ENCODE measurements at places on chromosomes 12 and 14. TPM values are rescaled to one million over a fixed set of nuclear protein-coding genes. Genes with fewer than 3 reads are reported as not detected.

- no peaks in the 10 kb centered on the region for H3K27me3 ChIP-seq
- H3K36me3 ChIP-seq: no peaks in the 10 kb centered on the region
- H3K4me1 ChIP-seq: no peaks in the 10 kb centered on the region
- no peak overlapping the region for H3K4me3 ChIP-seq
- H3K27ac ChIP-seq: no peak overlapping the region
- DNase-seq: no peak
These were observed 51.5 kb downstream of the HECTD4 start for GRCh38 chr12:112330706-112331105.

DNA sequence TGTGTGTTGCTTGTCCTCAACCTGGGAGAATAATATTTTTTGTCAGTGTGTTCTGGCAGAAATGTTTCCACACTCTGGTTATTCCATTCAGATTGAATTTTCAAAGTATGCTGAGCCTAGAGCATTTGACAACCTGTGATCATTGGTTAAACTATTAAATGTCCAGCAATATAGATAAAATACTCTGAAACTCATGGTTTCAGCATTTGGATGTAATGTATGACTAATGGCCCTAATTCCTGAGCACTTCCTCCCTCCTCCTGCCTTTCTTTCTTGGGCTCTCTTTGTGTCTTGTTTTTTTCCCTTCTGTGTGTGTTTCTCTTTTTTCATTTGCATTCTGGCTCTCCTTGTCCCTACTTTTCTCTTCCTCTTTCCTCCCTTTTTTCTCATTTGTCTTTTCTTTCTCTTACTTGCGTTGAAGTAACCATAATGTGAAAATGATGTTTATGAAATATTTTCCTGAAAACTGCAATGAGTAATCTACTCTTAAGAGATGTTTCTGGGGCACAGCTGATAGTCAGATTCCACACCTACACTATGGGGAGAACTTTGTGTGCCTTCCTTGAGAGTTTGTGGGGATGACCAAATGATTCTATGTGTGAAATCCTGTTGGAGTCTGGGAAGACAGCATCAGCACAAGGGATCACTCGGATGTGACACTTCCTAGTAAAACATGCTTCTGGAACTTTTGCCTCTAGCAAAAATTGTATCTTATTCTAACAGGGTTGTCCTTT lies 74.6 kb downstream of the FRMD6 start:
- H3K27ac ChIP-seq: no peak overlapping the region
- H3K4me3 ChIP-seq: no peak overlapping the region
- H3K4me1 ChIP-seq: no peaks in the 10 kb centered on the region
- no peak for DNase-seq
- no peaks in the 10 kb centered on the region for H3K36me3 ChIP-seq
- no peaks in the 10 kb centered on the region for H3K27me3 ChIP-seq

- H3K4me3 ChIP-seq: no peak overlapping the region
- no peak for DNase-seq
- H3K27ac ChIP-seq: no peak overlapping the region
- no peaks in the 10 kb centered on the region for H3K4me1 ChIP-seq
- no peaks in the 10 kb centered on the region for H3K27me3 ChIP-seq
These were observed 308.0 kb downstream of the ITPR2 start for GRCh38 chr12:26524862-26525465.

DNA sequence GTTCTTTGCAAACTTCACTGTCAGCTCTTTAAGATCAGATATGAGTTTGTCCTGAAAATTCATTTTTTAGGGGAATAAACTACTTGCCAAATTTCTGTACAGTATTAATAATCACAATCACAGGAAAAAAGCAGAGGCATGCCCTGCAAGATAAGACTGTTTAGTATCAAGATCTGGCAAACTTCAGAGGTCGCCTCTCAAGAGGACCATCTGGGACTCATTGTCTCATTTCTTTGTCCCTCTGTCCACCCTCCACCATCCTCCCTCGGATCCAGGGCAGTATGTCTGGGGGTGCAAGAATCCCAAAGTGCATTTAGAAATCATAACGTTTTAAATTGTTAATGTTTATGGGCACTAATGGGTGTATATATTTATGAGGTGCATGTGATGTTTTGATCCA lies 232.4 kb upstream of the FKBP4 start:
- no peaks in the 10 kb centered on the region for H3K27me3 ChIP-seq
- no peak overlapping the region for H3K4me3 ChIP-seq
- H3K36me3 ChIP-seq: no peaks in the 10 kb centered on the region
- peaks cover 17% of the 10 kb centered on the region for H3K4me1 ChIP-seq

GRCh38 chr12:111228916-111229666 lies 139.8 kb downstream of the PHETA1 start:
- H3K4me1 ChIP-seq: no peaks in the 10 kb centered on the region
- no peak for DNase-seq
- no peak overlapping the region for H3K4me3 ChIP-seq
- H3K27me3 ChIP-seq: peaks cover 34% of the 10 kb centered on the region

GRCh38 chr12:111406474-111407376 lies 1.0 kb downstream of the SH2B3 start:
- DNase-seq: peak; percentile 37
- H3K27me3 ChIP-seq: no peaks in the 10 kb centered on the region
- H3K36me3 ChIP-seq: no peaks in the 10 kb centered on the region
- H3K4me1 ChIP-seq: peaks cover 82% of the 10 kb centered on the region

- H3K27me3 ChIP-seq: no peaks in the 10 kb centered on the region
- H3K27ac ChIP-seq: no peak overlapping the region
- H3K36me3 ChIP-seq: no peaks in the 10 kb centered on the region
- H3K4me1 ChIP-seq: peaks cover 46% of the 10 kb centered on the region
- no peak overlapping the region for H3K4me3 ChIP-seq
- no peak for DNase-seq
These were observed 108.0 kb upstream of the ARHGAP5 start for GRCh38 chr14:31968956-31969698.

- no peak for DNase-seq
- H3K4me1 ChIP-seq: no peaks in the 10 kb centered on the region
- no peaks in the 10 kb centered on the region for H3K36me3 ChIP-seq
- no peak overlapping the region for H3K4me3 ChIP-seq
- H3K27me3 ChIP-seq: no peaks in the 10 kb centered on the region
- H3K27ac ChIP-seq: no peak overlapping the region
These were observed 52.9 kb downstream of the SCN8A start for GRCh38 chr12:51643951-51644350.

DNA sequence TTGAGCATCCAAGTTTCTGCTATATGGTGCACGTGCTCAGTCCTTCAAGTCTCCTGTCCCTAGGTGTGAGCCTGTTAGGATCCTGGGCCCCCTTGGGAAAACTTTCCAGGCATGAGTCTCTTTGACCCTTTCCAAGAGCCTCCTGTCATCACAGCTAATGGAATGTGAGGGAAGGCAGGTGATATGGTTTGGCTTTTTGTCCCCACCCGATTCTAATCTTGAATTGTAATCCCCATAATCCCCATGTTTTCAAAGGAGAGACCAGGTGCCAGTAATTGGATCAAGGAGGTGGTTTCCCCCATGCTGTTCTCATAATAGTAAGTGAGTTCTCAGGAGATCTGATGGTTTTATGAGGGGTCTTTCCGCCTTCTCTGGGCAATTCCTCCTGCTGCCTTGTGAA lies 265.5 kb downstream of the ATP23 start:
- DNase-seq: no peak
- no peak overlapping the region for H3K4me3 ChIP-seq
- H3K4me1 ChIP-seq: peaks cover 11% of the 10 kb centered on the region

DNA sequence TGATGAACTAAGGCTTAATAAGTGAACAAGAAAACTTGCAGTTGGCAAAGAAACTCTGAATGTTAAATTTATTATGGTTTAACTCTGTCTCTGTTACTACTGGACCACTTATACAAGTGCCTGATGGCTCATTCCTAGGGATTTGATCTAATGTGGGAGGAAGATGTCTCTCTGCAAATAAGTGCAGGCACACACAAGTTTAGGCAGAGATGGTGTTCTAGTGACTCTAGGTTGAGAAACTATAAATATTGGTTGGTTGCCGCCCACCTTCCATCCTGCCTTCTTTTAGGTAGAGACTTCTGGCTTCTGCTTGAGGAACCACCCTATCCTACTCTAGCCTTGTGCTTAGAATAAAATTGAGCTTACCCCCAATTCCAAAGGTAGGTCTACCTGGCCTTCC lies 256.2 kb downstream of the PAWR start:
- no peak overlapping the region for H3K4me3 ChIP-seq
- no peaks in the 10 kb centered on the region for H3K27me3 ChIP-seq

DNA sequence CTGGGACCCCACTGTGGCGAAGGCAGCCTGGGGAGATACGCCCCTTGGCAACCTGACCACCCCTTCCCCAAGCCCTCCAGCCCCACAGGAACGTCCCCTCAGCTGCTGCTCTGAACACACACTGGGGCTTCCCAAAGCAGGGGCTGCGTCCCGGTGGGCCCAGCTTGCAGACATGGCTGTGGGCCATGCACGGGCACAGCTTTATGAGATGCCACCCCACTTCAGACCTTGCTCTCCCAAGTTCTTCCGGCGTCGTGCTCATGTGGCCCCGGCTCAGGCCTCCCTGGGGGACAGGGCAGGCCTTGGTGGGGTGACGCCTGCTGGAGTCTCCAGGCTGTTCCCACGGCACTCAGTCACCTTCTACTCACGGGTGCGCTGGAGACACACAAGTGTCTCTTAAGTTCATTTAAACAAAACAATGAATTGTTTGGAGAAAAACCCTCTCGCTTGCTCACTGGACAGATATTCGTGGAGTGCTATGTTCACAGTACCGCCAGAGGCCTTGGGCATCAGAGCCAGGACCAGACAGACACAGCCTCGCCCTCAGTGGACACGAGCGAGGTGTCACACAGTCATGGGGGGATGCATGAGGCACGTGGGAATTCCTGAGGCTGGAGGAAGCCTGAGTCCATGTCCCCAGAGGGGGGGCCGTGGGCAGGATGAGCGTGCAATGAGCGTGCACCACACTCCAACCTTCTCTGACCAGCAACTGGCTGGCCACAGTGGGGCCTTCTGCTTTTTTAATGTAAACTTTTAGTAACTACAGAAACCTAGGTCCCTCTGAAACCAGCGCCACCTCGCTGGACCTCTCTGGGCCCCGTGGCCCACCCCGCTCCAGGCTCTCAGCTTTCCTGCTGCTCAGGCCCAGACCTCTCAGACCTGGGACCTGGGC lies 4.3 kb downstream of the GALNT9 start:
- H3K36me3 ChIP-seq: no peaks in the 10 kb centered on the region
- H3K4me1 ChIP-seq: no peaks in the 10 kb centered on the region
- DNase-seq: no peak

DNA sequence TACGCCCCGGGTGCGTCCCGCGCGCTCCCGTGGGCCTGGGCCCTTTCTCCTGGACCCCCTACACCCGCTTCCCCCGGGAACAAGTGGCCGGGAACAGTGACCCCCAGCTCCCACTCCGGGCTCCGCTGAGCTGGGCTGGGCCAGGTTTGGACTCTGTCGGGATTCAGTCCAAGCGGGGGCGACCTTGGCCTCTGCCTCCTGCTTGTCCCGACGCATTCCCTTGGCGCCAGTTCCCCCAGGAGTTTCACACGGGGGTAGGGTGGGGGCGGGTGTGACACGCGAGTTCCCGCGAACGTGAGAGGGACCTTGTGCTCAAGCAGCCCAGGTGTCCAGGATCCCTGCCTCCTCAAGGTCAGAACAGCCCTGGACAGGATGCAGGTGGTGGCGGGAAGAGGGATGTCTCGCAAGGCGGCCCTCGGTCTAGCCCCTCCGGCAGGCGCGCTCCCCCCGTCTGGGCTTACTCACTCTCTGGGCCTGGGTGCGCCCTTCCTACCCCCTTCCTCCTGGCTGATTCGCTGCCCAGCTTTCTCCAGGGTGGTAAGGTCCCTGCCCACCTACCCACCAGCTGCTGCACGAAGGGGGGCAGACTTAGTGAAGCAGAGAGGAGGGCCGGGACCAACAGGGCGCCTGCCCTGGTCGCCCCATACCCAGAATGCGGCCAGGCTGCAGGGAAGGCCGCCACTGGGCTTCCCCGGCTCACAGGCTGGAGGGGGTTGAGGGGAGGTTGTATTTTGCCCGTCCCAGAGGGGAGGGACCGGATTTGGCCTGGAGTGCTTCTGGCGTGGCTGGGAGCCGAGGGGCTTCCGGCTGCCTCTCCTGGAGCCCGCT lies 862 bp downstream of the CRIP2 start:
- peaks cover 72% of the 10 kb centered on the region for H3K4me1 ChIP-seq
- peak overlapping the region; percentile 100 for H3K27ac ChIP-seq
- peak overlapping the region; percentile 98 for H3K4me3 ChIP-seq
- no peaks in the 10 kb centered on the region for H3K36me3 ChIP-seq
- DNase-seq: peak; percentile 80

DNA sequence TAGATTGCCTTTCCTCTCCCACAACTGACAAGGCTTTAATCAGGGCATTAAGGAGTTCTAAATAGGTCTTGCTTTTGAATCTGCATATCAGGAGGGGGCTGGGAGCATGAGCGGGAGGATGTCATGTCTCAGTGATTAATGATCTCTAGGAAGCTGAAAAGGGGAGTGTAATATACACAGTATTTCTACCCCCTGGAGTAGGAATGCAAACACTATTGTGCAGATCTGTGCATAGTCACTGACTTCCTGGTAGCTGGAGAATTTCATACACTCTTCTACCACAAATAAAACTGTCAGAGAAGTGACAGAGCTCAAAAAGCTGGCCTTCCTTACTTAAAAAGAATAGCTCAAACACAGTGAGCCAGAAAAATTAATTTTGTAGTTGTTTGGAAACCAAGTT lies 65.8 kb downstream of the RIC8B start:
- no peak overlapping the region for H3K4me3 ChIP-seq
- H3K4me1 ChIP-seq: peaks cover 9% of the 10 kb centered on the region
- DNase-seq: no peak
- no peaks in the 10 kb centered on the region for H3K27me3 ChIP-seq
- H3K36me3 ChIP-seq: peaks cover 28% of the 10 kb centered on the region

- H3K4me1 ChIP-seq: no peaks in the 10 kb centered on the region
- no peaks in the 10 kb centered on the region for H3K36me3 ChIP-seq
- DNase-seq: no peak
- no peaks in the 10 kb centered on the region for H3K27me3 ChIP-seq
These were observed 41.5 kb downstream of the GXYLT1 start for GRCh38 chr12:42103155-42103554.

- H3K4me1 ChIP-seq: no peaks in the 10 kb centered on the region
- no peaks in the 10 kb centered on the region for H3K36me3 ChIP-seq
- H3K27me3 ChIP-seq: no peaks in the 10 kb centered on the region
- no peak overlapping the region for H3K27ac ChIP-seq
These were observed 79.1 kb upstream of the LMO3 start for GRCh38 chr12:16685107-16685506.

DNA sequence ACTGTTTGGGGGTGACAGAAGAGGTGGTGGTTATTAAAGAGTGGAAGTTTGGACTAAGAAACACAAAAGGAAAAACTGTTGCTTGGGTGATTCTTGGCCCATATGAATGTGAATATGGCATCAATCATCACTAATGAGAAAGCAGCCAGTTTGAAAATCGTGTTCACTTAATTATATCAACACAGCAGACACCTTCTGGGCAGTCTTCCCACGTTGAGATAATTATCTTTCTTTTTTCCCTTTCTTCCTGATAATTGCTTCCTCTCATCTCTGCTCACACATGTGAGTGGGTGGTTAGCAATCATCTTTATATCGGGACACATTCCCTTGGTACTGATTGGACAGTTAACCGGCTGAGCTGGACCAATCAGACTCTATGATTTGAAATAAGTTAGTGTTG lies 539.7 kb downstream of the AACS start:
- H3K27me3 ChIP-seq: no peaks in the 10 kb centered on the region
- DNase-seq: no peak
- H3K36me3 ChIP-seq: no peaks in the 10 kb centered on the region

SIX1 gene
- total RNA-seq: not detected

SERPINA3 gene
- total RNA-seq: 73.9 TPM

SYT1 gene
- total RNA-seq: not detected

FRMD6 gene
- total RNA-seq: 5.9 TPM

ASCL1 gene
- total RNA-seq: not detected

NYNRIN gene
- total RNA-seq: 6.4 TPM

FGF6 gene
- not detected for total RNA-seq

GPR68 gene
- 0.30 TPM for total RNA-seq

VDR gene
- 0.20 TPM for total RNA-seq
